ENCODE measurements at places on chromosomes 3 and 15. TPM values are rescaled to one million over a fixed set of nuclear protein-coding genes. Genes with fewer than 3 reads are reported as not detected.
A peak's percentile ranks its signal among the peaks of the same experiment; 100 is the strongest.

RAB6B gene
- 0.52 TPM for total RNA-seq

IGDCC3 gene
- 0.22 TPM for total RNA-seq

FRMD4B gene
- 10.2 TPM for total RNA-seq

ADGRG7 gene
- total RNA-seq: not detected

PLCH1 gene
- total RNA-seq: 0.73 TPM

SLC9C1 gene
- total RNA-seq: not detected

AMT gene
- 12.9 TPM for total RNA-seq

COLQ gene
- 0.79 TPM for total RNA-seq

CGNL1 gene
- 0.50 TPM for total RNA-seq

CPNE4 gene
- 0.22 TPM for total RNA-seq

DNA sequence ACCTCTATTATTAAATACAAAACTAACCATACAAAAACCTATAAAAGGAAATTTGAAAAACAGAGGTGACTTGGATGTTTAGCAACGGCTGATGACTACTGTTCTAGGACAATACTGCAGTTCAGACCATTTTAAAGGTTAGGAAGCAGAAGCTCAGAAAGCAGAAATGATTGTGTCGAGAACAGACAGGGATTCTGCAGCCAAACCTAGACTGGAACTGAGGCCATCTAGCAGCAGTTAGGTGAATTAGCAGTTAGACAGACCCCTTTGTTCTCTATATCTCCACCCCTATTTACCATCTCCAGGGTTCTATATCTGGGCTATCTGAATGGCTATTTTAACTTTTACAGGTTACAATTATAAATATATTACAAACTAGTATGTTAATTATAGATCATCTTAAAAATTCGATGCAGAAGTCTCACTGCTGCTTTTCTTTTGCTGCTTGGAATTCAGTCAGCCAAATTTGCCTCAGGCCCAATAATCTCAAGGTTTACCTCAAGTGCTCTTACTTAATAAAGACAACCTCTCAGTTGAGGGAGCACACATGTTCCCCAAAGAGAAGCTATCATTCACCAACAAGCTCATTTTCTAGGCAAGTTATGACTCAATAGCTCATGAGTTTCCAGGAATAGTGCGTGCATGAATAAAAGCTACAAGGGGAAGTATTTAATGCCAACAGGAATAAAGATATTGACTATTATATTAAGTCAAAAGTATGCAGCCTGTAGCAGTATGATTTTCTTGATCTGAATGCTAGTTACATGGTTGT is 9.3 kb upstream of the IL1RAP start:
- DNase-seq: no peak

GRCh38 chr3:12785096-12785495 is 11.4 kb upstream of the CAND2 start:
- no peak for DNase-seq

- DNase-seq: no peak
Observed at GRCh38 chr3:51141573-51141972, 243.5 kb upstream of the MANF start.

DNA sequence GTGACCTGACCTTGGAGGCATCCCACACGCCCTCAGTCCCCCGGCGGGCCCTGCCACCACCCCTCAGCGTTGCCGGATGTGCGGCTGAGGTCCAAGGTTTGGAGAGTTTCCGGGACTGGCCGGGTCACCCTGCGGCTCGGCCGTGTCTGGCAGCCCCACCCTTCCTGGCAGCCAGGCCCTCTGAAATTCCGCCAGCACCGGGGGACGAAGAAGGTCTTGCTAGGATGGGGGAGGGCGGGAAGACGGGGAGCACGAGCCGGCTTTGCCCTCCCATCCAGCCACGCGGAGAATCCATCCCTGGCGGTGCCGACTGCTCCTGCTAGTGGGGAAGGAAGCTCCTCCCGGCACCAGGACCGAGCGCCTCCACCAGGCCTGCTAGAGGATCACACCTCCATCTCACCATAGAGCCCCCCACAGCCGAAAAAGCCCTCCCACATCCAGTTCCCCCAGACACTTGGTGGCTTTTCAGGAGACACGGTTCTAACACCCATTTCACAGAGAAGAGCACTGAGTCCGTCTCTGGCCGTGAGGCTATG is 81.5 kb downstream of the CPN2 start:
- DNase-seq: peak; percentile 82

GRCh38 chr3:109081746-109082510 is 36.0 kb downstream of the MORC1 start:
- DNase-seq: peak; percentile 45

GRCh38 chr3:187183210-187183862 is 13.9 kb upstream of the RTP1 start:
- no peak for DNase-seq

GRCh38 chr3:32850226-32850625 is 32.4 kb downstream of the TRIM71 start:
- no peak for DNase-seq

- no peak for DNase-seq
Observed at GRCh38 chr15:59721411-59721810, 32.3 kb upstream of the BNIP2 start.

DNA sequence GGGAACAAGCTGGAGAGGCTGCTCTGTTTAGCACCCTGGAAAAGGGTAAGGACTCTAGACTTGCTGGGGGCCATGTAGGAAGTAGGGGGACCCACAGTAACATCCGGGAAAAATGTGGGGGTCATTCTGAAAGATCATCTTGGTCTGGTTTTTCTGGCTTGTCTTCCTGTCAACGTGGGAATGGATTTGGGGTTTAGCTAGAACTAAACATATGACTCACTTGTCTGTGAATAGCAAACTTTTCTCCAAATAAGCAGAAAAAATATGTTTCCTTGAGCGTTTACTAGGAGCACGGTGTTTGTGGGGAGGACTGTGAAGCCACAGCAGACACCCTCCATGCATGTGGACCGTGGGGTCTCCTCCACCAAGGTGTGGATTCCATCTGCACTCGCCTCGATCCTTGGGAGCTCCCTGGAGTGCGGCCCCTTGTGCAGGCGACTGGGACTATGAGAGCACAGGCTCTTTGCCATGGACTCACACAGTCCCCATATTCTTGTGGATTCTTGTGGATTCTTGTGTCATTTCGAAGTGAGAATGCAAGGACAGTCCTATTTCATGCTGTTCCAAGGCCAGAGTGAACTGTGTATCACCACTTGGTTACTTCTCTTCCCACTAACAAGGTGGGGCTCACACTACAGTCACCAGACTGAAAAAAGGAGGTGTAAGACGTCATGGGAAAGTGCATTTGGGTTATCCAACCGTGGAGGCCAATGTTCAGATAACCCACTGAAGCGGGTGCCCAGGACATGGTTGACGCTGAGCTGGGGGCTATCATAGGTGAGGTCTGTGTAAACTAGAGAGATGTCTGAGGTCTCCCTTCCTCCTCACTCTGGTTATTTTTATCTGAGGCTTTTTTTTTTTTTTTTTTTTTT is 25.5 kb downstream of the PGPEP1L start:
- DNase-seq: peak; percentile 62

DNA sequence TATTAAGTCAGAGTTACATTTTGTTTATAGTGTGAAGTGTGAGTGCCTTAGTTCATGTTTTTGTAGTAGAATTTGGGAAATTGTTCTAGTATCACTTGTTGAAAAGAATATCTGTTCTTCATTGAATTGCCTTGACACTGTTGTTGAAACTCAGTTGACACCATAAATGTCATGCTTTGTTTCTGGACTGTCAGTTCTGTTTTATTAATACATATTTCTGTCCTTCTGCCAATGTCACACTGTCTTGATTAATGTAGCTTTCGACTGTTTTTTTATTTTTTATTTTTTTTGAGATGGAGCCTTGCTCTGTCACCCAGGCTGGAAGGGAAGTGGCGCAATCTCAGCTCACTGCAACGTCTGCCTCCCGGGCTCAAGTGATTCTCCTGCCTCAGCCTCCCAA is 59.1 kb downstream of the CHD2 start:
- DNase-seq: no peak

DNA sequence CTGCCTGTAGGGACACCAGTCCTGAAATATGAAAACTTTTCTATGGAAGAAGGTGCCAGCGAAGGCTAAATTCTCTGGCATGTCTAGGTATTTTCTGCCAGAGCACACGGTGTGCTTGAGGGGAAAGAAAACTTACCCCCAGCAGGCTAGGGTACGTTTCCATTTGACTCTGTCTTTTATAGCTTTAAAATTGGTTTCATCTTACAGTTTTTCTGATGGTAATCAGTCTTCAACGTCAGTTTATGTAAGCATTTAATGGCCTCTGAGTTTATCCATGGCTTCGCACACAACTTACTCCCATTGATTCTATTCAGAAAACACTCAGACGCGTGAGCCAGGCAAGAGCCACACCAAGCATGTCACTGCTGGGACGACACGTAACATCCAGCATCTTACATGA is 249.7 kb downstream of the ADAMTS17 start:
- DNase-seq: no peak

GRCh38 chr3:9266716-9267115 is 17.3 kb upstream of the SRGAP3 start:
- no peak for DNase-seq

- no peak for DNase-seq
Observed at GRCh38 chr15:70463453-70463834, 299.9 kb downstream of the UACA start.

DNA sequence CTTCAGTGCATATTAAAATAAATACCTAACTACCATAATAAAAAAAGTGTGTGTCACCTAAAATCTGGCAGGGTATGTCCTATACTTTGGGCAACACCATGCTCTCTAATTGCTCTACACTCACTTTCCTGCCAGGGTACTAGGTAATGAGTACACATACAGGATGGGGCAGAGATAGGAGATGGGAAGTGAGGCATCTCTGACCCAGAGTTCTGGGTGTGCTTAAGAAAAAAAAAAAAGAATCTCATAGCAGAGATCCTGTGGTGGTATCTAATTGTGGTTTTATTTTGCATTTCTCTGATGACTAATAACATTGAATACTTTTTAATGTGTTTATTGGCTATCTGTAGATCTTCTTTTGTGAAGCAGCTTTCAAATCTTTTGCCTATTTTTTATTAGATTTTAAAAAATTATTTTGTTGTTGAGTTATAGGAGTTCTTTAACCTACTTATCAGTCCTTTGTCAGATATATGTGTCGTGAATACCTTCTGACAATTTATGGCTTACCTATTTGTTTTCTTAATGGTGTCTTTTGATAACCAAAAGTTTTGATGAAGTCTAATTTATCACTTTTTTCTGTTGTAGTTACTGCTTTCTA is 48.0 kb downstream of the EEFSEC start:
- DNase-seq: no peak

GRCh38 chr3:124992041-124992440 is 57.5 kb upstream of the MUC13 start:
- no peak for DNase-seq

GRCh38 chr3:14047841-14048240 is 76.8 kb downstream of the CHCHD4 start:
- no peak for DNase-seq

GRCh38 chr3:68007621-68008226 is 353.3 kb upstream of the SUCLG2 start:
- DNase-seq: no peak

GRCh38 chr3:126023390-126023789 is 54.4 kb downstream of the ROPN1B start:
- no peak for DNase-seq

DNA sequence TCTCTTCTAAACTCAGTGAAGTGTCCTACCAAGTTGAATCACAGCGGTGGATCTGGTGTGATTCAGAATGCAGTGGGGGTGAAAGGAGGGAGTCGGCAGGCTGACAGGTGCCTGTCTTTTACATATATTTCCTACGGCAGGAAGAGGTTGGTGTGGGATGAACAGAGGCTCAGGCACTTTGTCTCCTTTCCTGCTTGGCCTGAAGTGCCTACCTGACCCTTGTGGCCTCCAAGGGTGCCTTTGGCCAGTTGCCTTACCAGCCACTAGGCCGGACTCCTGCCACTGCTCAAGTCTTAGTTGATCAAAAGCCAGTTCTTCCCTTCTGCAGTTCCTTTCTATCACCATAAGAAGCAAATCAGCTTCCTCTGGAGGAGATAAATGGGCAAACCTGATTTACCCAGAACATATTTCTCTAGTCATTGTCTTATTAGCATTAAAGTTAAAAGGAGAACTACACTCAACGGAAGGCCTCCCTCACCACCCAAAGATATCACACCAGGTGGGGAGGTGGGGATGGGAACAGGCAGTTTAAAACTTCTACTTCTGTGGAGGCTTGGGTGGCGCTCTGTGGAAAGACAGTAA is 52.1 kb downstream of the CRTC3 start:
- DNase-seq: no peak

- DNase-seq: peak; percentile 34
Observed at GRCh38 chr3:196620161-196620604, 19.3 kb upstream of the NRROS start.

DNA sequence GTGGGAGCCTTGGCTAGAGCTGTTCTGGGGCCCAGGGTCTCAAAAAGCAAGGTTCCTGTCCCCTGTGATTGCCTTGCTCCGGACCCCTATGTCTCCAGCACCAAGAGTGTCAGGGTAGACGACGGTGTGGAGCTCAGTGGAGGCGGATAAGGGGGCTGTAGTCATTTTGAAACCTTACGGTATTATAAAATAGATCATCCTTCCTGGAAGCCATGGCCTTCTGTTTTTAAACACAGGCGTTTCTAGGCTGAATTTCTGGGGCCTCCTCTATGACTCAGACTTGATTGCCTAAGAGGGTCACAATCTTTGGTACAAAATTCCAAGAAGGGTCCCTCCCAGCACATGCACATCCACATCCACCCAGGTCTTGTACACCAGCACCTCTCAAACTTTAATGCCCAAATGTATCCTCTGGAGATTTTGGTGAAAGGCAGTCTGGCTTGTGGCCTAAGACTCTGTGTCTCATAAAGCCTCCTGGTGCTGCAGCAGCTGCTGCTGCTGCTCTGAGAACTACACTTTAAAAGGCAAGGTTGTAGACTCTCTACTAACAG is 70.5 kb upstream of the XCR1 start:
- no peak for DNase-seq

GRCh38 chr3:122975163-122975923 is 52.2 kb downstream of the SEMA5B start:
- peak; percentile 94 for DNase-seq

DNA sequence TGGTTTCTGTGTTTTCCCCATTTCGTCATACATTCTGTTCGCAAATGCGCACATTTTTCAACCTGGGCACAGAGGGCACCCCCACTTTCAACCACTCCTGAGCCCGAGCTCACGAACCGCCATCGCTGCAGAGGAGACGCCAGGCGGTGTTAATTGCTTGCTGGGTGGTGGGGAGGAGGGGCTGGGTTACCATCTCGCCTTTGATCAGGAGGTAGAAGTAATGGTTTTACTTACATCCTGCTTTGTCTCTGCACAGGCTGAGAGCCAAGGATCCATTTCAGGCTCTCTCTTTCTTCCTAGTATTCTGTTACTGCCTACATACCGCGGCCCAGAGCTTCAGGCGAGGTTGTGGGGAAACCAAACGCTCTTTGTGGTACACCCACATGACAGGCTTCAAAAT is 177.3 kb upstream of the WNT5A start:
- no peak for DNase-seq
